ENCODE measurements at places on chromosomes 12 and 14.

DNA sequence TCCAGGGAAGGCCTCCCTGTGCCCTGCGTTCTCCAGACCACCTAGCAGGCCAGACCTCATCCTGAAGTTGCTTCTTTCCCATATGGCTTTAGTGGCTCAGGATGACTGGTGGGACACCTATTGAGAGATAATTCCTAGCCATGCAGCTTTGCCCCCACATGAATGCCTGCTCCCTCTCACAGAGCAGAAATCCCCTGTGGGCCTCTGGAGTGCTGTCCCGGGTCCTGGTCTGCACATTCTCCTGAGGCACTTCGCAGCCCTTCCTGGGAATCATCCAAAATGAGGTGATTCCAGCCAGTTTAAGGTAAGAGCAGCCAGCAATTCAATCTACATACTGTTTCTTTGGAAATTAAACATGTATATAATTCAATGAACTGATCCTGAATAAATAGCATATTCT, 135.9 kb downstream of the GPR65 start:
- DNase-seq = no peak

DNA sequence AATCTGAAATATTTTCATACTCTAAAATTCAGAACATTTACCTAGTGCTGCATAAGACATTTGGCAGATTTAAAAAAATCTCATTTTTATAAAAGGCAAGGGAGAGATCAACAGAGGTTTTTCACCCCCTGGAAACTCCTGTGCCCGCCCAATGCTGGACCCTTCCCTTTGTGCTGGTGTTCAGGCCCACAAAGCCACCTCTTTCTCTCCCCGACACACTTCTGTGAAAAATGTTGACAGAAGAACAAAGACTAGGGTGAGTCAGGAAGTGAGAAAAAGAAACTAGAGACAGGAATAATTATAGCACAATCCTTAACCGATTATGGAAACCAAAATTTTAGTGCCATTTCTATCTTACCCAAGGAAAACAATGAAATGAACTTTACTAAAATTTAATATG, 197.7 kb upstream of the STXBP6 start:
- no peak for DNase-seq

GRCh38 chr12:992647-993046, 1.6 kb downstream of the ERC1 start:
- DNase-seq = no peak

DNA sequence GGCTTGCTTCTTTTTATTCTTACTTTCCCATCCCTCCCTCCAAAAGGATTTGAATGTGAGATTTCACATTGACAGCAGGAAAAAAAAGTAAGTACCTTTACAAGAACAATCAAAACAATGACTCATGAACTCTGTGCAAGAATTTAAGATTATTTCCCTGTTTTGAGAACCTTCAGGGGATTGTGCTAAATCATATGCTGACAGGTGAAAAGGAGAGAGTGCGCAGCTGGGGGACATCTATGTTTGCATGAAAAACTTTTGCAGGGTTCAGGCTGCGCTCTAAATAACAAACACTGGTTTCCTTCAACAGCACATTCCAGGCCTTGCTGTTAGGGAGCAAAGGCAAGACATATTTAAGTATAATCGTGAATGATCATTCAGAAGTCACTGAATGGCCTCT, 27.3 kb downstream of the RERG start:
- DNase-seq = no peak

DNA sequence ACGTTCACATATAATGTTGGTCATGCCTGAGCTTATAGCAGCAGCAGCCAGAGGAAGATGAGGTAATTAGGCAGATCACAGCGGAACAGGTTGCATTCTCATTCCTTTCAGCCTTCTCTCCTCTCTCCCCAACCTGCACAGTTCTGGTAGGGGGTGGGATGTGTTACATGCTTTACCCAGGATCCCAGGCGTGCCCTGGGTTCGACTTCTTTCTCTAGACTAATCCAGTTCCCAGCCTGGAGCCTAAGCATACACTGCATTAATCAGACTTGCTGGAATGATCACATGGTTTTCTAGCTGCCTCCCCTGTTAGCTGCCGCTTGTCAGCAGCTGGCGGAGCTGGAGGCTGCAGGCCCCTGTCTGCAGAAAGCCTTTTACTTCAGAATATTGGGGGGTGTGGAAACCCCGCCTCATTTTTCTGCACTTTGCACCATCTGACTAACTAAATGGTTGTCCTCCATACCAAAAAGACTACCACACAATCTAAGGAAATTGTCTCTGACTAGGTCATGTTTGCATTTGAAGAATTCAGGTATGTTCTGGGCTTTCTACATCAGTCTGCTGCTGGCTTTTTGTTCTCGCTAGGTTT, 46.0 kb upstream of the EVL start:
- no peak for DNase-seq

GRCh38 chr12:128109236-128109635, 157.7 kb upstream of the TMEM132C start:
- DNase-seq = no peak

GRCh38 chr14:74843653-74844052, 32.3 kb downstream of the PROX2 start:
- DNase-seq = no peak

- DNase-seq = peak; percentile 73
These were observed 15.6 kb upstream of the C14orf180 start for GRCh38 chr14:104563742-104564615.

- DNase-seq = no peak
These were observed 62.1 kb downstream of the ZNF664 start for GRCh38 chr12:124035163-124035562.

All from activated T-cell treated with anti-CD3 and anti-CD28 coated beads, Interleukin-2, amount 50 U/mL, for 72 hours (primary cell).